ENCODE measurements at places on chromosomes 4 and X.

GRCh38 chr4:13527981-13528820 lies 16.1 kb downstream of the NKX3-2 start:
- DNase-seq: no peak

DNA sequence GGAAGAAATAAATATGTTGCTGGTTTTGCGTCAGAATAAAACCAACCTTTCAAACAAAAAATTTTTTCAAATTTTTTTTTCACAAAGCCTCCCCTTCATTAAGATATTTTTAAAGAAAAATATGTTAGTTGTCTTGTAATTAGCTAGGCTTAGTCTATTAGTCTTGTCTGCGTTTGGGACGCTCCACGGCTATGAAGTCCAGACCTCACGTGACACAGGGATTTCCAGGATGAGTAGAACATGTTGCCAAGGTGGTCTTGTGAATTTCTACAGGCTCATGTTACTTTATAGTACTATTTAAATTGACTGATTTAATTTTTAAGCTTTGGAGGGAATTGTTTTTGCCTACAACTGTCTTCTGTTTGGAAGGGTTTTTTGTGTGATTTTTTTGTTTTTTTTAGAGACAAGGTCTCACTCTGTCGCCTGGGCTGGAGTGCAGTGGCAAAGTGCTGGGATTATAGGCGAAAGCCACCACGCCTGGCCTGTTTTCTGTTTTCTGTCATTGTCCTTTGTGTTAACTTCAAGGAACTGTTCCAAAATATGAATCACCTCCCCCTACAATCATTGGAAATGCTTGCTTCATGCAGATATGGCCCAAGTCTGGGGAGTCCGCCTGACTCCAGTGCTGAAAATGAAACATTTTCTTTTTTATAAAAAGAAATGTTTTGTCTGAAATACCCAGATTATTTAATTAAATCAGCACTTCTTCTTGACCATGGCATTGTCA lies 26.2 kb downstream of the TMEM144 start:
- no peak for DNase-seq

DNA sequence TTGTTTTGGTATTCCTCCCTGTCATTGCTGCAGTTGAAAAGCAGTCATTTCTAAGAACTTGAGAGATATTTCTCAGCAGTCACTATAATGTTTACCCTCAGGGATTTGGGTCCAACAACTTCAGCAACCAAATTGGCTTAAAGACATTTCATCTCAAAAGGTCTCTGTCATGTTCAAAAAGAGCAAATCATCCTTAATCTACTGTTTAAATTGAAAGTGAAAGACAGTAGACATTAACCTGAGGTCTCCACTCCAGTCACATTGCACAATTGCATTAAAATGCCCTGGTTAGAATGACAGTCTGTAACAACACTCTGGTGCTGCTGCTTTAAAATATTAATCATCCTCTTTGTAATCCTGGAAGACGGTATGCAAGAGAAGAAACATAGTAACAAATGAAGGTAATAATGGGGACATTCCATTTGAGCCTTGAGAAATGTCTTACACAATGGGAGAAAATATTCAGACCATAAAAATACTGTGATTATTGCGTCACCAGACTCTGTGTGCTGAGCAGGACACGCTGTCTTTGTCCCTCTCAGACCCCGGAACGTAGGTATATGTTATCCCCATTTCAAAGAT lies 90.2 kb upstream of the UNC5C start:
- DNase-seq: no peak

DNA sequence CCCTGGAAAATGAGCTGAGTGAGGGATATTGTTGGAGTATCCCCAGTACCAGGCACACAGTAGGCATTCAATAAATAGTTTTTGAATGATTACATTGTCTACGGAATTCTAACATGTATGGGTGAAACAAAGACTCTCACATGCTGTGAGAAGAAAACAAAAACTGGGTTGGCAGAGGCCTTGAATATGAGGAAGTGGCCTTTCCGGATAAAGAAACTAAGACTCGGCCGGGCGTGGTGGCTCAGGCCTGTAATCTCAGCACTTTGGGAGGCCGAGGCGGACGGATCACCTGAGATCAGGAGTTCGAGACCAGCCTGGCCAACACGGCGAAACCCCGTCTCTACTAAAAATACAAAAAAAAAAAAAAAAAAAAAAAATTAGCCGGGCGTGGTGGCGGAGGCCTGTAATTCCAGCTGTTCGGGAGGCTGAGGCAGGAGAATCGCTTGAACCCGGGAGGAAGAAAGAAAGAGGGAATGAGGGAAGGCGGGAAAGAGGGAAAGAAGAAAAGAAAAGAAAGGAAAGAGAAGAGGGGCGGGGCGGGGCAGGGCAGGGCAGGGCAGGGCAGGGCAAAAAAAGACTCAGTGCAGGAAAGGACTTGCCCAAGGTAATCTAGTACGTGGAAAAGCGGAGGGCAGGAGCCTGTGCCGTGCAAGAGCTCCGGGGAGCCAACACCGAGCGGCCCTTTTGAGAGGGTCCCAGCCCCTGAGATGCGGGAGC lies 689 bp upstream of the TMA16 start:
- no peak for DNase-seq

GRCh38 chr4:33711826-33712225 lies 2532.5 kb downstream of the ARAP2 start:
- DNase-seq: no peak

GRCh38 chrX:153967536-153968224 lies 3.9 kb downstream of the HCFC1 start:
- no peak for DNase-seq

DNA sequence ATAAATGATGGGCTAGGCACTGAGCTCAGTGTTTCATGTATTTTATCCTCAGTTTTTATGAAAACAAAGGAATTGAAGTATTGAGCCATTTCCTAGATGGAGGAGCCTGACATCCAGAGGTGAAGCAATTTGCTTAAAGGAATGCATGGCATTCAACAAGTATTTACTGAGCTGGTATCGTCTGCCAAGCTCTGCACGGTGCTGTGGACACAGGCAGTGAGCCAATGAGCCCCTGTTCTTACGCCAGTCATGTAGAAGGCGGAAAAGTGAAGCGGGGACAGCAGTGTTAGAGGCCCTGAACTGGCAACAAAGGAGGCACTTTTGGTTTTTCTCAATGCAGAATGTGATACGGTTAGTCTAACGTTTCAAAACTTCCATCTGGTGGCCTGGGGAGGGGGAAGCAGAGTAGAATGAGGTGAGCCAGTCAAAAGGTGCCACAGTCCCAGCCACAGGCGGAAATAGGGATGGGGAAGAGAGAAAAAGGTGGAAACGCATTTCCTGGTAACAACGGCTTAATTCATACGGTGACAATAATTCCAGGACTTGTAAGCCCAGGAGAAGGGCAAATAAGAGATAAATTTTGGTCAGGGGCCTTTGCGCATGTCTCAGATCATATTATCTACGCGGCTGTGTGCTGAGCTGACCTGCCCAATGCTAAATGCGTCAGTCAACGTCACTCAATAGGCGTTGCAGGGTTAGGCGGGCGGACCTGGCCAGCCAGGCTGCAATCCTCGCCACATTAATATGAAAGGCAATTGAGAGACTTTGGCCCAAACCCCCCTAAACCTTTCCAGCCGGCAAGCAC lies 133.9 kb downstream of the AFAP1 start:
- DNase-seq: no peak

GRCh38 chr4:13498469-13498868 lies 14.3 kb upstream of the RAB28 start:
- no peak for DNase-seq

DNA sequence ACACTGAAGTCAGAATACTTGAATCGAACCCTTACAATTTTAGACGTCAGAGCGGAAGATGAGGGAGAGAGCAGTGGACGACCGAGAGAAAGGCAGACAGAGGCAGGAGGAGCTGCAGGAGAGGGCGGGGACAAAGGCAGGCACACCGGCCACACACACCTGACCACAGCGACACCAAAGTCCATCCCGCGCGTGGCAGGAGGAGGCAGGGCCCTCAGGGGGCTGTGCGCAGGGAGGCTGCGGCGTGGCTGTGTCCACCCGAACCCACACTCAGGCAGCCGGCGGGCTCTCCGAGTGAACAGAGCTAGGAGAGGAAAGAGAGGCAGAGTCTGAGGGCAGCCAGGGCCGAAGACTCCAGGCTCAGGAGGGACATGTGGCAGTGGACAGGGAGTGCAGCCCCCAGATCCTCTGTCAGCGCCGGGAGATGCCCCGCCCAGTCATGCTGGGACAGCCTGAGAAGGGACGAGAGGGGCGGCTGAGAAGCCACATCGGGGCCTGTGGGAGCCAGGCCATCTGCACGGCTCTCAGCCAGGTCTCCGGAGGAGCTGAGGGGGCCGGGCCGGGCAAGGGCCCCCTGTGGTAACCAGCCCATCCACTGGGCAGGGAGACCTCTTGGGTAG lies 20.1 kb downstream of the GAK start:
- no peak for DNase-seq

DNA sequence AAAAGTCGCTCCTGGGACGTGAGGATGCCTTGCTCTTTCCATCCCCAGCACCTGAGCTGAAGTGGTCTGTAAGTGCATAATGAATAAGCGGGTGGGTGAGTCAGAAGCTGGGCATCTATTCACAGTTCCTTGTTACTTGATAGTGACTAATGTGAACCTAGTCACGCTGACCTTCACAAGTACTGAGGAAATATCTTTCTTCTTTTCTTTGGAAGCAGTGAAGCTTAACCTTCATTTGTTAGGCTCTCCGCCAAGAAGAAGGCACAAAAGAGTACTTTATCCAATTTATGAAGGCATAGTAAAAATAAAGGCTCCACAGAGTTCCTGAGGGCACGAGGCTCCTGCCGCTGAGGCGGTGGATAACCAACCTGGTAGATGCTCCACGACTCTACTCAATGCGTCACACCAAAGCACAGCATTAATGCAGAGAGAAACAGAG lies 475.7 kb upstream of the SLIT2 start:
- no peak for DNase-seq

DNA sequence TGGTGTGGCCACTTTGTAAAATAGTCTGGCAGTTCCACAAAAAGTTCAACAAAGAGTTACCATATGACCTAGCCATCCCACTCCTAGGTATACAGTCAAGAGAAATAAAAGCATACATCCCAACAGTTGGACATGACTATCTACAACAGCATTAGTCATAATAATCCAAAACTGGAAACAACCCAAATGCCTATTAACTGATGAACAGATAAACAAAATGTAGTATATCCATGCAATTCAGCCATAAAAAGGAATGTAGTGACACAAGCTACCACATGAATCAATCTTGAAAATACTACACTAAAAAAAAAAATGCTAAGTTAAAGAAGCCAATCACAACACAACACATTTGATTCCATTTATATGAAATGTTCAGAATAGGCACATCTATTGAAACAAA lies 16.1 kb downstream of the MED14 start:
- no peak for DNase-seq

- no peak for DNase-seq
Measured at GRCh38 chr4:138967313-138967712, 48.3 kb upstream of the NOCT start.

GRCh38 chr4:152399246-152399645 lies 136.6 kb downstream of the FBXW7 start:
- no peak for DNase-seq

DNA sequence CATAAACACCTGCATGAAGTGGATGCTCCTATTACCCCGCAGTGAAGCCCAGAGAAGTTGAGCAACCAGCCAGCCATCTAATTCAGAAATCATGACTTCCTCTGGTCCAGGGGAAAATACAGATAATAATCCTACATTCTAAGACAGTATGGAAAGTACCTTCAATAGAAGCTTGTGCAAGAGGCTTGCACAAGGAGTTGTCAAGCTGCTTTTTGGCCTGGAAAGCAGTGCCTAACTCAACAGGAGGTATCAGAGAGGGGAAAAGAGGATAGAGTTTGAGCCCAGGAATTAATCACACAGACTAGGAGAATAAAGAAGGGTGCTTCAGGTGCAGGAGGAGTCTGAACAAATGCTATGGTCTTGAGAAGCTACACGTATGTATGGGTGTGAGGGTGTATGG lies 26.7 kb downstream of the TMEM192 start:
- no peak for DNase-seq

- no peak for DNase-seq
Measured at GRCh38 chrX:66013194-66013816, 26.6 kb downstream of the VSIG4 start.

DNA sequence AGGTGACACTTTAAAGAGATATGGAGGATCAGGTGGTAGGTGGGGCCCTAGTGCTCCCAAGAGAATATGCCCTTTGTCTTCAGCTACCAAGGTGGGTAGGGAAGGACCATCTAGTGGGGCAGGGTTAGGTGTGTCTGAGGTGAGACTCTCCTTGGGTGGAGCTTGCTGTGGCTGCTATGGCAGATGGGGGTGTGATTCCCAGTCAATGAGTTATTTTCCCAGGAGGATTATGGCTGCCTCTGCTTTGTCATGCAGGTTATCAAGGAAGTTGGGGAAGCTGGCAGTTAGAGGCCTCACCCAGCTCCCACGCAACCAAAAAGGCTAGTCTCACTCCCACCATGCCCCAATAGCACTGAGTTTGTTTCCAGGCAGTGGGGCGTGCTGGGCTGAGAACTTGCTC lies 18.0 kb upstream of the SPIN2A start:
- DNase-seq: no peak

DNA sequence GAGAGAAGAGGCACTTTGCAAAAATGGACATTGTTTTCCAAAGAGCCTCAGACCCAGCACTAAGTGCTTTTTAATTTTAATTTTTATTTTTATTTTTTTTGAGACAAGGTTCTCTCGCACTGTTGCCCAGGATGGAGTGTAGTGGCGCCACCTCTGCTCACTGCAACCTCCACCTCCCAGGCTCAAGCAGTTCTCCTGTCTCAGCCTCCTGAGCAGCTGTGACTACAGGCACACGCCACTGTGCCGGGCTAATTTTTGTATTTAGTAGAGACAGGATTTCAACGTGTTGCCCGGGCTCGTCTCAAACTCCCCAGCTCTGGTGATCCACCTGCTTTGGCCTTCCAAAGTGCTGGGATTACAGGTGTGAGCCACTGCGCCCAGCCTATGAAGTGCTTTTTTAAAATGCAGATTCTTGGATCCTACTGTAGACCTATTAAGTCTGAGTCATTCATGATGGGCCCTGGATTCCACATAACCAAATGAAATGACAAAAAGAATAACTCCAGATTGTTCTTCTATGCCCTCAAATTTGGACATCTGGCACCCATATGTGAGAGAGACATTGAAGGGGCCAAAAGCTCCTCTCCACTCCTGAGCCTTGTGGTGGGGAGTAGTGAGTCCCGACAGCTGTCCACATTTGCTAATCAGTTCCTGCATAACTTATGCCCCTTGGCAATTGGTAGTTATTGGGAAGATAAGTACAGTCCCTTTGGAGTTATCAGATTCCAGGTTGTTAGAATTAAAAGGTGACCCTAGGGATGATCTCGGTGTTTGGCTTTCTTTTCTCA lies 3.6 kb downstream of the NOCT start:
- DNase-seq: no peak

- no peak for DNase-seq
Measured at GRCh38 chr4:121217351-121217750, 53.2 kb upstream of the TNIP3 start.

GRCh38 chr4:129561886-129562671 lies 466.1 kb downstream of the C4orf33 start:
- DNase-seq: no peak

DNA sequence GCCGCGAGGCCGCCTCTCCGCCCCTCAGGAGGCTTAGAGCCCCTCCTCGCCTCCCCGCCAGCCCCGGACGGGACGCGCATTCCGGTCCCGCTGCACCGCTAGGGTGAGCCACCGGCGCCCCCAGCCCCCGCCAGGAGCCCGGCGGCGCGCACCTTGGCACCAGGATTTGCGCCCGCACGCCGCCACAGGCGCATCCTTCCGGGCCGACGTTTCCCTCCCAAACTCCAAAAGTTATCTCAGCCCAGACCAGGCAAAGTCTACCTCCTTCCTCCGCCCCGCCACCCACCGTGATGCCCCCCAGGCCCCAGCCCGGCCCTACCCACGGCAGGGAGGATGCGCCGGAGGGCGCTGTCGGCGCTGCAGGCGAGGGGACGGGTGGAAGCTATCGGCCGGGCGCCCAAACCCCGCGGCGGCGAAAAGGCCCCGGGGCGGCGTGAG lies 538 bp downstream of the SCML2 start:
- DNase-seq: peak; percentile 1

Measured in stimulated activated CD8-positive, alpha-beta memory T cell treated with anti-CD3 and anti-CD28 coated beads, Interleukin-15, amount 100 ng/mL, for 48 hours (primary cell).